ENCODE measurements at places on chromosomes 7 and 10. TPM values are rescaled to one million over a fixed set of nuclear protein-coding genes. Genes with fewer than 3 reads are reported as not detected.

The AKR1C3 gene
- total RNA-seq, result 4.6 TPM

The PIP gene
- not detected for total RNA-seq

The MBL2 gene
- not detected for total RNA-seq

DNA sequence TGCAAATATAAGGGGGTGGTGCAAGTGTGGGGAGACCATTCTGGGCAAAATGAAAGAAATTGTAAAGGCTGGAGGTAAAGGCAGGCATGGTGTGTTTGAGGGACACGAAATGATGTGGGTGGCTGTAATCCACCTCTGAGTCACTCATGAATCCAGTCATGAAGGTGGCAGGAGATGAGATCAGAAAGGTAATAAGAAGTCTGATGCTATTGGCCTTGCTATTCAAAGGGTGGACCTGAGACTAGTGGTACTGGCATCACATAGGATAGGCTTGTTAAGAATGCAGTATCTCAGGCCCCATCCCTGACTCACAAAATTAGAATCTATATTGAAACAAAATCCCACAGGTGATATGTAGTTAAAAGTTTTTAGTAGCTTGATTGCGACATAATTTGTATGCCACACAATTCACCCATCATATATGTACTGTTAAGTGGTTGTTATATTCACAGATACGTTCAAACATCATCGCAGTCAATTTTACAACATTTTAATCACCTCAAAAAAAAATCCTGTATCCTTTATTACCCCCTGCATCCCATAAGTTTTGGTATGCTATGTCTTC is 85.6 kb downstream of the ST8SIA6 start:
- no peak for DNase-seq

DNA sequence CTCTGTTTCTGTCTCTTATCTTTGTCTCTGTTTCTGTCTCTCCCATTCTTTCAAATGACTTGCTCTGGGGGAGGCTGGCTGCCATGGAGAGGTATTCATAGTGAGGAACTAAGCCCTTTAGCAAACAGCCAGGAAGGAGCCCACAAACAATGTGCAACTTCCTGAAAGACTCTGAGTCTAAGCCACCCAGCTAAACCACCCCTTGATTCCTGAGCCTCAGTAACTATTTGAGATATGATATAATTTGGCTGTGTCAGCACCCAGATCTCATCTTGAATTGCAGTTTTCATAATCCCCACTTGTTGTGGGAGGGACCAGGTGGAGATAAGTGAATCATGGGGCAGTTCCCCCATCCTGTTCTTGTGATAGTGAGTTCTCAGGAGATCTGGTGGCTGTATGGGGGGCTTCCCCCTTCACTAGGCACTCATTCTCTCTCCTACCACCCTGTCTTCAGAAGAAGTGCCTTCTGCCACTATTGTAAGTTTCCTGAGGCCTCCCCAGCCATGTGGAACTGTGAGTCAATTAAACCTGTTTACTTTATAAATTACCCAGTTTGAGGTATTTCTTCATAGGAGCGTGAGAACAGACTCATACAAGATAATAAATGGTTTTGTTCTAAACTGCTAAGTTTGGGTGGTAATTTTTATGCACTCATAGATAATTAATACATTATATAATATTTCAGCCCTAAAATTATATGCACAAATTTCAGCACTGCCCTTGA is 121.2 kb upstream of the FOXP2 start:
- DNase-seq, result no peak

Data from H1 (cell line).